Liver (tissue), 10 donors: ENCODE measurements at places on chromosomes 4 and X. TPM values are rescaled to one million over a fixed set of nuclear protein-coding genes. Genes with fewer than 3 reads are reported as not detected.

DNA sequence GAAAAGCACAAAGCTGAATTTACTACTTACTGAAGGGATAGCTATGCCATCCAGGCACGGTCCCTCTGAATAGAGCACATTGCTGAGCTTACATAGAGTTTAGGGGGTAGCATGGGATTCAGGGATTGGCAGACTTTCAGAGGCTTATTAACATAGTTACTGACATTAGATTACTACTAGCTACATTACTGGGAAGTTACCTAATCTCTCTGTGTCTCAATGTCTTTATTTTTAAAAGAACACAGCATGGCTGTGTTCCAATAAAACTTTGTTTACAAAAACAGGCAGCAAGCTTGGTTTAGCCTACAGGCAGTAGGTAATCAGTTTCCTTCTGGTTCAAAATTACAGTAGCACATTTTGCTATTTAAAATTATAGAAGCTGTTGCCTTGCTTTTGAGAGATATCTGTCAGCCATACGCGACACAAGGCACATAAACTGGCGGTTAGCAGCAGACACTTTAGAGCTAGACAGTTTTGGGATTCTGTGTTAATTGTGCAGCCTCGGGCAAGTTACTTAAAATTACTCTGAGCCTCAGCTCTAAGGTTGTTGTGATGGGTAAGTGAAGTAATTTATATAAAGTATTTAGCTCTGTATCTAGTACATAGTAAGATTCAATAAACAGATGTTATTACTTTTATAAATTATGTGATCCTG is 6.9 kb downstream of the KLHL8 start:
- no peak for DNase-seq
- no peaks in the 10 kb centered on the region for H3K36me3 ChIP-seq
- no peak overlapping the region for H3K4me3 ChIP-seq
- H3K4me1 ChIP-seq, result peaks cover 8% of the 10 kb centered on the region
- peak overlapping the region; percentile 61 for H3K27ac ChIP-seq
- H3K27me3 ChIP-seq, result no peaks in the 10 kb centered on the region

- peaks cover 9% of the 10 kb centered on the region for H3K4me1 ChIP-seq
- no peak for DNase-seq
- no peak overlapping the region for H3K27ac ChIP-seq
- H3K27me3 ChIP-seq, result no peaks in the 10 kb centered on the region
Observed at GRCh38 chr4:48028696-48029095, 12.1 kb downstream of the NIPAL1 start.

GRCh38 chr4:186201535-186202230 is 10.3 kb downstream of the CYP4V2 start:
- DNase-seq, result no peak
- no peaks in the 10 kb centered on the region for H3K27me3 ChIP-seq
- no peaks in the 10 kb centered on the region for H3K4me1 ChIP-seq
- H3K4me3 ChIP-seq, result no peak overlapping the region

BMPR1B gene
- 0.70 TPM for total RNA-seq

GRCh38 chr4:86452422-86452891 is 92.6 kb upstream of the MAPK10 start:
- no peaks in the 10 kb centered on the region for H3K27me3 ChIP-seq
- H3K36me3 ChIP-seq, result no peaks in the 10 kb centered on the region
- H3K4me1 ChIP-seq, result no peaks in the 10 kb centered on the region
- peak overlapping the region; percentile 17 for H3K4me3 ChIP-seq

- no peak for DNase-seq
- no peak overlapping the region for H3K4me3 ChIP-seq
- H3K27ac ChIP-seq, result no peak overlapping the region
- H3K36me3 ChIP-seq, result no peaks in the 10 kb centered on the region
Observed at GRCh38 chr4:145183581-145183980, 3.2 kb upstream of the OTUD4 start.

JAKMIP1 gene
- not detected for total RNA-seq

GRCh38 chr4:22483551-22483981 is 32.3 kb downstream of the ADGRA3 start:
- DNase-seq, result no peak
- H3K27ac ChIP-seq, result no peak overlapping the region
- no peaks in the 10 kb centered on the region for H3K27me3 ChIP-seq
- peaks cover 3% of the 10 kb centered on the region for H3K4me1 ChIP-seq

DNA sequence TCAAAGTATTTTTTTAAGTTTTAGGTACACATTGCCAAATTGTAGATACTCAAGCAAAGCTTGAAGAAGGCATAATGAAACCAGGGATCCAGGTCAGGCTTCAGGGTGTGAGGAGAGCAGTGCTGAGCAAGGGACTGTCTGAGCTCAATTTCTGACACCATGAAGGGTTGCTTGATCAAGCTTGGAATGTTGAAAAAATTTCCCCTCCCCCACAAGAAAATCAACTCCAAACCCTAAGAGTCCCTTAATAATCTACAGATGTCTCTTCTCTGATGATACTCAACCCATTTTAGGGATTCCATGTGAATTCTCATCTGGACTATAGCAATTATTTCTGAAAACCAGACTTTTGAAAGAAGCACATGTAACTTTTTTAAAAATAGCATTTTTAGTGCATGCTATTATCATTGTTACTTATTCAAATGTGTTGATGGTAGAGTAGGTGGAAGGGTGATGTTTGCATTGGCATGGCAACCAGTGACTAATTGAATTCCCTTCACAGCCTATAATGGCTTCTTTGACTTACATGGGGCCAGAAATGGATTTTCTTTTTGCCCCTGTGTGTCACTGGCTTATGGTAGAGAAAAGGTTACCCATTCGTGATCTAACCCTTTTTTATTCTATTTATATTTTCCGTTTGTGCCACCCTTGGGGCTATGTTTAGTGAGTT is 252.0 kb downstream of the FBXW7 start:
- no peaks in the 10 kb centered on the region for H3K4me1 ChIP-seq
- no peak for DNase-seq
- no peaks in the 10 kb centered on the region for H3K36me3 ChIP-seq
